ENCODE measurements at places on chromosomes 5 and 9. TPM values are rescaled to one million over a fixed set of nuclear protein-coding genes. Genes with fewer than 3 reads are reported as not detected.

SH3RF2 gene
- not detected for total RNA-seq

ZFP2 gene
- total RNA-seq = 0.26 TPM

SLC6A18 gene
- total RNA-seq = not detected

SLC36A3 gene
- total RNA-seq = not detected

TSSK1B gene
- not detected for total RNA-seq

PCDHGB3 gene
- not detected for total RNA-seq

IL5 gene
- total RNA-seq = not detected

GRCh38 chr5:134526483-134527155, 1.1 kb downstream of the JADE2 start:
- peaks cover 42% of the 10 kb centered on the region for H3K4me1 ChIP-seq
- H3K27ac ChIP-seq = peak overlapping the region; percentile 95
- peaks cover 1% of the 10 kb centered on the region for H3K36me3 ChIP-seq
- H3K27me3 ChIP-seq = no peaks in the 10 kb centered on the region
- peak overlapping the region; percentile 88 for H3K4me3 ChIP-seq

GRCh38 chr9:127347831-127348776, 48.9 kb upstream of the SLC2A8 start:
- H3K4me1 ChIP-seq = no peaks in the 10 kb centered on the region
- H3K27ac ChIP-seq = no peak overlapping the region
- H3K27me3 ChIP-seq = peaks cover 24% of the 10 kb centered on the region
- no peaks in the 10 kb centered on the region for H3K36me3 ChIP-seq

- no peaks in the 10 kb centered on the region for H3K4me1 ChIP-seq
- DNase-seq = no peak
- H3K27ac ChIP-seq = no peak overlapping the region
- H3K27me3 ChIP-seq = no peaks in the 10 kb centered on the region
Measured at GRCh38 chr9:116390303-116391228, 237.0 kb downstream of the PAPPA start.

GRCh38 chr5:12343558-12343957, 439.3 kb upstream of the CTNND2 start:
- no peaks in the 10 kb centered on the region for H3K4me1 ChIP-seq
- H3K27ac ChIP-seq = no peak overlapping the region
- H3K4me3 ChIP-seq = no peak overlapping the region
- no peak for DNase-seq
- no peaks in the 10 kb centered on the region for H3K27me3 ChIP-seq
- no peaks in the 10 kb centered on the region for H3K36me3 ChIP-seq

GRCh38 chr9:78397454-78397853, 100.5 kb downstream of the PSAT1 start:
- no peak overlapping the region for H3K27ac ChIP-seq
- peaks cover 7% of the 10 kb centered on the region for H3K27me3 ChIP-seq
- H3K36me3 ChIP-seq = no peaks in the 10 kb centered on the region
- no peak for DNase-seq

DNA sequence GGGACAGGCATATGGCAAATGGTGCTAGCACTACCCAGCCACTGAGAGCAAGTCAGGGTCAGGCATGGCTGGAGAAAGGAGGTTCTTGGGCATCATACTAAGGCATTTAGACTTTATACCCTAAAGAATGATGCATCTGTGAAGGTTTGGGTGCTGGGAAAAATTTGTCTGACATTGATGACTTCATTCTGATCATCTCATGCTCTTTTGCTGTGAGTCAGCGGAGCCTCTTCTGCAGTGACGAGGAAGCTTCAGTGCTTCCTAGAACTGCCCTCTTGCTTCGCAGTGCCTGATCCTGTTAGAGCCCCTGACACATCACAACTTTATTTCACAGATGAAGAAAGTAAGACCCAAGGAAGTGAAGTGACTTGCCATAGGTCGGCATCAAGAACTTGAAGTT, 266.6 kb upstream of the GAS1 start:
- no peak overlapping the region for H3K4me3 ChIP-seq
- no peak overlapping the region for H3K27ac ChIP-seq
- H3K4me1 ChIP-seq = no peaks in the 10 kb centered on the region
- no peaks in the 10 kb centered on the region for H3K36me3 ChIP-seq
- no peak for DNase-seq

DNA sequence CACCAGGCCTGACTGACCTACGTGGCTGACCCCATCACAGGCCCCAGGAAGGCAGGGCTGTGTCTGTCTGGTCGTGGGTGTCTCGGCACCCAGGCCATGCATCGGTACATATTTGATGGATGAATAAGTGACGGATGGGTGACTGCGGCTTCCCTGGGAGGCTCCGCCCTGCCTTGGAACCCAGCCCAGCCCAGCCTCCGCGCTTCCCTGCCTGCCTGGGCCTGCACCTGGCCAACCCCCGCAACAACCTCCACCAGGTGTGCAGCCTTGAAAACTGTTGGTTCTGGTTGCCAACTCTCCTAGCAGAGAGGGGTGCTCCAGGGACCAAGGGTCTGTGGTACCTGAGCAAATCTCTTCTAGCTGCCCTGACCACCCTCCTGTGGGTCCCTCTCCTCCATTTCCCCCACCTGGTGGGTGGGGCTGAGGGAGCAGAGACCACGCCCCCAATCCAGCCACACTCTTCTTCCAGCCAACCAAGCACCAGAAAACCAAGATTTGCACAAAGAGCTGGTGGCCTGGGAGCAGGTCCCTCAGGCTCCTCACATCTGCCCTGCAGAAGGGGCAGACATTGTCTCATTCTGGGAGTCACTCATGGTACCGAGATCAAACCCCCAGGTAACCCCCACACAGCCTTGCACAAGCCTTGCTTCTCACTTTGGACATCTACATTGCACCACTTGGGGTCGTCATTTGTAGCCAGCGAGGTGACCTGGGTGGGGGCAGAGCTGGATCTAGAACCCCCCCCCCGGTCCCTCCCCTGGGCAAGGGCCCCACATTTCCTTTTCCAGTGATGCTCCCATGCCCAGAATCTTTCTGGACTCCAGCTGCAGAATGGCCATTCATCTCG, 100.6 kb upstream of the IER5L start:
- no peak overlapping the region for H3K4me3 ChIP-seq
- peak; percentile 3 for DNase-seq
- no peaks in the 10 kb centered on the region for H3K4me1 ChIP-seq
- no peaks in the 10 kb centered on the region for H3K36me3 ChIP-seq

DNA sequence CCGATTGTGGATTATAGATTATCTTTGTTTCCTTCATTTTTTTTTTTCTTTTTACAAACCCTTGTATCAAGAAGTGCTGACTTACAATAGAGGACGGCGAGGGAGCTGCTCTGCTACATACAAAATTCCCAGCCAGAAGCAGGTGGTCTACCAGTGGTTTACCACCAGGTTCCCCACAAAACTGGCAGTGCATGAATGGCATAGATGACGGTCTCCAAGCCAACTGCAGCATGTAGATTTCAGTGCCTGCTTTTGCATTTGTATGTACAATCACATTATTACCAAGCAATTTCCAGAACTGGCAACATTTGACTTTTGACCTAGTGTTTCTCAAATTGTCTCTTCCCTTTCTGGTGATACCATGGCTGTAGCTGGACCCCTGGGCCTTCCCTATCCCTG, 84.0 kb downstream of the ACER2 start:
- DNase-seq = no peak
- H3K36me3 ChIP-seq = no peaks in the 10 kb centered on the region
- H3K4me3 ChIP-seq = no peak overlapping the region
- H3K27ac ChIP-seq = no peak overlapping the region
- peaks cover 5% of the 10 kb centered on the region for H3K27me3 ChIP-seq

GRCh38 chr5:110401881-110402280, 324.6 kb downstream of the TMEM232 start:
- H3K27me3 ChIP-seq = no peaks in the 10 kb centered on the region
- no peak overlapping the region for H3K27ac ChIP-seq
- DNase-seq = no peak
- no peak overlapping the region for H3K4me3 ChIP-seq
- no peaks in the 10 kb centered on the region for H3K4me1 ChIP-seq
- H3K36me3 ChIP-seq = no peaks in the 10 kb centered on the region

DNA sequence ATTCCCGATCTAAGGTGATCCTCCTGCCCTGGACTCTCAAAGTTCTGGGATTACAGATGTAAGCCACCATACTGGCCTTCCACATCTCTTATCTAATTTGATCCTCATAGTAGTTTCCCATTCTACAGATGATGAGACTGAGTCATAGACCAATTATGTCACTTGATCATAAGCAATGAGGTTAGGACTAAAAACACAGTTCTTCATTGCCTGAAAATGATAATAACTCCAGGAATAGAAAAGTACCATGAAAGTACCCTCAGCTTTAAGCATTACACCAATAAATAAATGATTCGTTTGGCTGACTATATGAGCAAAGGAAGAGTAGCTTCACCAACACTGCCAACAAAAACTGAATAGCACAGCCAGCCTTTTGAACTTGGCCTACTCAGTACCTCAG, 389.5 kb downstream of the ACTL7B start:
- H3K27me3 ChIP-seq = no peaks in the 10 kb centered on the region
- no peaks in the 10 kb centered on the region for H3K36me3 ChIP-seq
- no peak overlapping the region for H3K4me3 ChIP-seq
- no peak overlapping the region for H3K27ac ChIP-seq

GRCh38 chr9:99497641-99498040, 275.6 kb downstream of the SEC61B start:
- H3K36me3 ChIP-seq = no peaks in the 10 kb centered on the region
- no peak overlapping the region for H3K27ac ChIP-seq
- H3K4me3 ChIP-seq = no peak overlapping the region
- no peak for DNase-seq

- DNase-seq = no peak
- peaks cover 21% of the 10 kb centered on the region for H3K4me1 ChIP-seq
- H3K27ac ChIP-seq = no peak overlapping the region
- H3K36me3 ChIP-seq = peaks cover 25% of the 10 kb centered on the region
Measured at GRCh38 chr5:43150748-43151147, 30.0 kb downstream of the ZNF131 start.

DNA sequence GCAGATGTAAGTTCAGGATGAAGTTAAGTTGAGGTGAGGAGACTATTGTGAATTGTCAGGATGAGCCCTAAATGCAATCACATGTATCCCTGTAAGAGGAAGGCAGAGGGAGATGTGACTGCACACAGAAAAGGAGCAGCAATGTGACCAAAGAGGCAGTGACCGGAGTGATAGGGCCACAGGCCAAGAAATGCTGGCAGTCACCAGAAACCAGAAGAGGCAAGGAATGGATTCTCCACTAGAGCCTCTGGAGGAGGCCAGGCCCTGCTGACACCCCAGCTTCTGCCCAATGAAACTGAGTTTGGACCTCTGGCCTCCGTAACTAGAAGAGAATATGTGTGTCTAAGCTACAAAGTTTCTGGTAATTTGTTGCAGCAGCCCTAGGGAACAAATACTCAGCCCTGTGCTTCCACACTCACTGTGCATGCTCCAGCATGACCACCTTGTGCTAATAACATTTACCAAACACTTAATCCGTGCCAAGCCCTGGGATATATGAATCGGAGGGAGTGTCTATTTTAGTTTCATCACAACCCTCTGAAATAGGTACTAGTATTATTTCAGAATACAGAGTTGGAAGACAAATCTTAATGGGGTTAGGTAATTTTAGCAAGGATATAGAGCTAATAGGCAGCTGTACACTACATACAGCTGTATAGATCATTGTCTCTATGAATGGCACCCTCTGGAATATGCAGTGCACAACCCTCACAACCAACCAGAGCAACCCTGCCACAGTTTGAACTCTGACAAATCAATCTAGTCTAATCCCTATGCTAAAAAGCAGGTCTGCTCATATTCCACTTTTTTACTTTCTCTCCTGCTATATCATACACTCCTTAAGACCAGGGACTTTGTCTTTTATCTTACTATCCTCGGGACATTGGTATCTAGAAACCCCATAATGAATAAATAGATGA, 7.8 kb upstream of the GPX8 start:
- H3K4me1 ChIP-seq = no peaks in the 10 kb centered on the region
- H3K27me3 ChIP-seq = peaks cover 7% of the 10 kb centered on the region
- H3K36me3 ChIP-seq = no peaks in the 10 kb centered on the region
- H3K27ac ChIP-seq = no peak overlapping the region
- H3K4me3 ChIP-seq = no peak overlapping the region

DNA sequence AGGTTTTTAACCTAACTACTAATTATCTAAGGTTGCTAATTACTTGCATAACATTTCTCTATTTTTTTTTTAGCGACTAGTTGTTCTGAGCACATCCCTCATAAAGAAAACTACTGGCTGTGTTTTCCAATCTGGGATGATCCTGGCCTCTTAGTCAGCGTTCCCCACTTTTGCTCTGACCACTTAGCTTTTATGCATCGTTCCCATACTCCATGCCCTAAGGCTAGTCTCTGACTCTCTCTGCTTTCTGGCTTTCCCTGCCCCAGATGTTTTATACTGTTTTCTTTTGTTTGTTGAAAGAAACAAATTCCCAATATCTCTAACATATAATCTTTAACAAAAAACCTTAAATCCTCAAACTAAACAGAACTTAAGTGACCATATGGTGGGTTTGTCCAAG, 217.9 kb downstream of the SPATA31D1 start:
- H3K27me3 ChIP-seq = no peaks in the 10 kb centered on the region
- no peak overlapping the region for H3K27ac ChIP-seq
- no peak overlapping the region for H3K4me3 ChIP-seq
- no peaks in the 10 kb centered on the region for H3K4me1 ChIP-seq
- no peak for DNase-seq
- no peaks in the 10 kb centered on the region for H3K36me3 ChIP-seq

GRCh38 chr9:105270711-105271110, 26.3 kb downstream of the SLC44A1 start:
- H3K27me3 ChIP-seq = no peaks in the 10 kb centered on the region
- no peaks in the 10 kb centered on the region for H3K36me3 ChIP-seq
- no peak overlapping the region for H3K4me3 ChIP-seq
- DNase-seq = no peak
- H3K4me1 ChIP-seq = peaks cover 4% of the 10 kb centered on the region
- no peak overlapping the region for H3K27ac ChIP-seq

DNA sequence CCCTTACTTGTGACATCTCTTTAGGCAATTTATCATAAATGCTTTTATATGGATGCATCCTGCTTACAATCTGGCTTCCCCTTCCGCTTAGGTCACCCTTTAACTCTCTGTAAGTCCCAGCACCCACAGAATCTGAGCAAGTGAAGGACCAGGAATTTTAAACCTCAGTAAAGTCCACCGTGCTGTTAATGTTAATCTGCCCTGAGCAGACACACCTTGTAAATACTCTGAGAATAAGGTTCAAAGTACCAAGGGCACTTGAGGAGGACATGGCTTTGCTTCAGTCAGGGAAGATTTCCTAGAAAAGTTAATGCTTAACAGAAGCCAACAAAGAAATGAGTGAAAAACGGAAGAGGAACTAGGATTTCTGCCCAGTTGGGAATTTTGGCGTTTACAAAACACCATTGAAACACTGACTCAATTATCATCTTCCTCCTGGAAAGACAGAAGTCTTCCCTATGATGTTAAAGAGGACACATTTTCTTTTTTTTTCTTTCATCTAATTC, 26.4 kb upstream of the TTC39B start:
- no peak overlapping the region for H3K27ac ChIP-seq
- no peak overlapping the region for H3K4me3 ChIP-seq
- H3K36me3 ChIP-seq = no peaks in the 10 kb centered on the region
- DNase-seq = no peak
- no peaks in the 10 kb centered on the region for H3K4me1 ChIP-seq

DNA sequence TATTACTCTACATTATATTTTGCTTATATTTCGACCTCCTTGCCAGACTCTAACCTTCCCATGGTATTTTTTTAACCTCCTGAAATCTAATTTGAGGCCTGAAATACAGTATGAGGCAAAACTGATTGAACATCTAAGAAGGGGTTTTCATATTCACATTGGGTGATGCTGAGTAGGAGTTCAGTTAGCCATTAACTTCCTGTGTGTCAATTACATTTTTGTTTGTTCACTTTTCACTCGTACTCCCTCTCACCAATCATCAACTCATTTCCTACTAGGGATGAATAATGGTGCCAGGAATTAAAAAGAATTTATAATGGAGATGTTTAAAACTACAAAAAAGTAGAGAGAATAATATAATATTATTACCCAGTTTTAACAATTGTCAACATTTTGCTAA, 27.6 kb upstream of the GLRA1 start:
- H3K27ac ChIP-seq = no peak overlapping the region
- no peak overlapping the region for H3K4me3 ChIP-seq
- H3K36me3 ChIP-seq = no peaks in the 10 kb centered on the region
- DNase-seq = no peak
- no peaks in the 10 kb centered on the region for H3K27me3 ChIP-seq

Measured in activated naive CD4-positive, alpha-beta T cell treated with anti-CD3 and anti-CD28 coated beads for 36 hours (primary cell).